ENCODE measurements at places on chromosomes 7 and 10.

- DNase-seq, result no peak
Measured at GRCh38 chr7:96636979-96637378, 72.7 kb downstream of the SEM1 start.

DNA sequence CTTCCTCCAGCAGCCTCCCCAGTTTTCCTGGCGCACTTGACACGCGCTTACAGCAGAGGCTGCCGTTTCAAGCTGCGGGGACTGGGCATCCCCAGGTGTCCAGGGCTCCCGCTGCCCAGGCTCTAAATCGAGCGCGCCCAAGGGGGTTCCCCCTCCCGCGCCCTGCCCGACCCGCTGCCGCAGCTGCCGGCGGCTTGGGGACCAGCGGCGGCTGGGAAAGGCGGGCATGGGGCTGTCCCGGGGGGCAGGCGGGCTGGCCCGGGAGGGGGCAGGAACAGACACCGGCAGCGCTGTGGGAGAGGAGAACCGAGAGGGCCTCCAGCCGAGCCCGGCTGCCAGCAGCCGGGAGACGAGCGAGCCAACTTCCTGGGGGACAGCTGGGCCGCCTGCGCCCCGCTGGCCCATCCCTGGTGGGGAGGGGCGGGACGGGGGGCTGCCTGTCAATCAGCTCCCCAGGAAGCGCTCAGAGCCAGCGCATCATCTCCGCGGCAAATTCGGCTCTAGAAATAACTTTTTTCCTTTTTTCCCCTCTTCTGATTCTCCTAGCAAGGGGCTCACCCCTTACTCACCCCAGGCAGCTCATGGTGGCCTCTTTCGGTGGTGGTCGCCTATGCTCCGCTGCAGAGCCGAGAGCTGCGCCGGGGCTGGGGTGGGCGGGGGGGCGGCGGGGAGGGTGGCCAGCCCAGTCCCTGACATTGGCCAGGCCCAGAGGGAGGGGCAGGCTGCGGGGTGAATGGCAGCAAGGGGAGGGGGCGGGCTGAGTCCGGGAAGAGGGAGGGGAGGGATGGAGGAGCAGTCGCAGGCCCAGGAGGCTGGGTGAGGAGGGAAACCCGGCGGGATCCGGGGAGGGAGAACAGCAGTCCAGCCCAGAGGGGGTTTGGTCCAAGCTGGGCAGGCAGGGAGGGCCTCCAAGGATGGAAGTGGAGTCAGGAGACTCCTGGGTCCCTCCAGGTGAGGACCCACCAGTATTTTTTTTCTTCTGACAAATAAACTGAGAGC, 14.7 kb downstream of the GRID2IP start:
- no peak for DNase-seq

DNA sequence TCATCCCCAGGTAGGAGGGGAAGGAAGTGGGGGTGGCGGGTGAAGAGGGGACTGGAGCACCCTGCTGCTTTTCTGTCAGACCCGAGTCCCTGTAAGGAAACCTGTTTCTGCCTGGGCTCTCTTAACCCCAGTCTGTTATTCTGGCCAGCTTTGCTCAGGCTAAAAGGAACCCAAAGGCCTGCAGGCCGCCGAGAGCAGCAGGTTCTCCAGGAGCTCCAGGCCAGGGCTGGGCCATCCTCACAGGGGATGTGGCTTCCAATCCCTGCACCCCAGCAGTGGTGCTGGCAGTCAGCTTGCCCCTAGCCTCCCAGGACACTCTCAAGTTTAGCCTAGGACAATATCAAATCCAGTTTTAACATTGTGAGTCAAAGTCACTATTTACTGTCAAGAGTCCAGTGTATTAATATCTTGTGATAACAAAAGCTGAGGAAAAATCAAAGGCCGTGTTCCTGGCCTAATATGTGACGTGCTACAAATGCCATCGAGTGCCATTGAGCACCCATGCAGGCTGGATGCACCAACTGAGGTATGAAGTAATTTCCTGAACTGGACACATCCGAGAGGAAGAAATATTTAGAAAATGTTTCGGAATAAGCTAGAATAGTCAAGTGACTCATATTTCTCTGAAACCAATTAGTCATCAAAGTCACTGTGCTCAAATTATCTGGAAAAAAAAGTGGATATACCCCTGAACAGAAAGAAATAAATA, 7.0 kb downstream of the PKD1L1 start:
- DNase-seq, result no peak

DNA sequence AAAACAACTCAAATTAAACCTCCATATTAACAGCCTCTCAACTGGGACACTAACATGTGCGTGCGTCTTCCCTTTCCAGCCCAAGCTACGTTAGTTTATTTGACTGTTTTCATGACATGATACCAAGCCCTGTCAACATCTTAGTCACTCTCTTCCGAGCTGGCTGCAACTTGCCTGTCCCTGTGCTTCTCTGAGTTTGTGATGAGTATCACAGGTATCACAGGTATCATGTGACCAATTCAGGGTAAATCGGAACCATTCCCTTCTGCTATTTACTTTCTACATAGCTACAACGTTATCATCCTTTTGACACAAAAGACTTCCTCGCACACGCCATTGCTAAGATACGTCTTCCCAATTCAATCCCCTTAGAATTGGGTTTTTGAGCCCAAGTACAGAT, 70.2 kb downstream of the CAV1 start:
- DNase-seq, result no peak
